ENCODE measurements at places on chromosomes 6 and 20.
A peak's percentile ranks its signal among the peaks of the same experiment; 100 is the strongest.

DNA sequence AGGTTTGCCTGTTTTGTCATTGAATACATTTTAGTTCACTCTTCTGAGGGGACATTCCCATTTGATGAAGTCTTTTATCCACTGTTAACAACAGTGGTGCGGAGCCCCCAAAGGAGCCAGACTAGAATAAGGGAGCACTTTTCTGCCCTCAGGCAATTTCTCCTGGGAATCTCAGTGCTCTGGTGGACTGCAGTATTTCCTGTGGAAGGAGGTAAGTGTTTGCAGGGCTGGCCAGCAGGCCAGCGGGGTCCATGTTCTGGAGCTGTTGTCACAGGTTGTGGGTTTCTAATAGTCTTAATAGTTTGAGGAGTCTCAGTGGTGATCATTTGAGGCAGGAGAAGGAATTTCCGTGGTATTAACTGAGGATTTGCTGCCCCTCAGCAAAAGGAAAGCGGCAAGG is 83.5 kb downstream of the ASXL1 start:
- no peak for DNase-seq

DNA sequence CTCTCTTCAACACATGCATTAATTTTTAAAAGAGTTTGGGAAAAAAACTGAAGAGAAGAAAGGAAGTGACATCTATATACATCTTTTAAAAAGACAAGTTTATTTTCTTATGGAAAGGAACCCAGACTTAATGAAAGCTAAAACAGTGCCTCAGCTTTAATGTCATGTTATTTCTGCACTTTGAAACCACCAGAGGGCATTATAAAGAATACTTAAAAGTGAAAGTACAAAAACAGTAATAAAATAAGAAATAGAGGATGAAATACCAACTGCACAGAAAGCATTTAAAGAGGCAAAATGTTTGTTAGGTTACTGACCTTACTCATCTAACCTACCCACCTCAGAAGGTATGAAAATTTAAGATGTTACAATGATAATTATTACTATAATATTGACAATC is 98.8 kb downstream of the HUS1B start:
- DNase-seq, result no peak

GRCh38 chr6:111410371-111410770 is 72.6 kb downstream of the REV3L start:
- no peak for DNase-seq

GRCh38 chr20:11832851-11833250 is 84.8 kb upstream of the BTBD3 start:
- DNase-seq, result no peak

DNA sequence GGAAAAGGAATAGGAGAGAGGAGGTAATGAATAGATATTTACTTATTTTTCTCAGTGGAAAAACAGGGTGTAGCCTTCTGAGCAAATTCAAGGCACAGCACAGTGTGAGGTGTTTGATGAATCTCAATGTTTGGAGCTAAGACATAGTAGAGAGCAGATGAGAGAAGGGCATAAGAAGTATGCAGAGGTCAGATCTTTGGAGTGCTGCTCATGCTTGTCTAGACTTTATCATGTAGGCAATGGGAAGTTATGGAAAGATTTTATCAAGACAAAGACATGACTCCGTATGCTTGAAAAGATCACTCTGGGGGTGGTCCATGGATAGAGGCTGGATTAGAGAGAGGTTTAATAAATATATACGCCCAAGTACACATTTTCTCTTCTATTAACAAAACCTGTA is 217.0 kb upstream of the CNR1 start:
- DNase-seq, result no peak

DNA sequence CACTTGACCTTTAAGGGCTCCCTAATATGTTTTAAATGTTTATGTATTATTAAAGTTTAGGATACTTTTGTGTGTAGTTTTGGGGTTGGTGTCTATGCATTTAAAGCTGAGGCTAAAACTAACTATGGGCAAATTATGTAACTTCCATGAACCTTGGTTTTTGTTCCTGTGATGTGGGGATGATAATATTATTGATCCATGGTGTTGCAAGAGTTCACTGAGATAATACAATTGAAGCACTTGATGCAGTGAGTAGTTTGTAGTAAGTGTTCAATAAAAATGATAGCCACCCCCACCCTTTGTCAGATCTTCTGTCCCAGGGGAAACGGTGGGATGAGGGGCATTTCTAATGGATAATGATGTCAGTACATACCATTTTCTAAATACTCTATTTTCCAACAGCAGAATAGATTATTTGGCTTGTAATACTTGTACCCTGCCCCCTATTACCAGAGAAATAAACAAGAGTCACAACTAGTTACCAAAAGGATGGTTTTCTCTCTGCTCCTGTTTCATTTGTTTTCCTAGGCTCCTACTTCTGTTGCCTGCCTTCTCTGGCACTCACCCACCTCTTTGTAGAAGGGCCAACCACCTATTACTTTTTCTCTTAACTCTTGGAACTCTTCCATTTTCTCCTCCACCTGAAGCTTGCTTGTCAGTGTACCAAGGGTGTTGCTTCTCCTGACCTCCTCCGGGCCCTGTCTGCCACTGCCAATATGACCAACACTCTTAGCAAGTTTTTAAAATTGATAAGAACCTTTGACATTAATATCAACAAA is 97.9 kb downstream of the RCAN2 start:
- DNase-seq, result no peak

GRCh38 chr6:79625746-79626145 is 5.4 kb upstream of the SH3BGRL2 start:
- DNase-seq, result no peak

DNA sequence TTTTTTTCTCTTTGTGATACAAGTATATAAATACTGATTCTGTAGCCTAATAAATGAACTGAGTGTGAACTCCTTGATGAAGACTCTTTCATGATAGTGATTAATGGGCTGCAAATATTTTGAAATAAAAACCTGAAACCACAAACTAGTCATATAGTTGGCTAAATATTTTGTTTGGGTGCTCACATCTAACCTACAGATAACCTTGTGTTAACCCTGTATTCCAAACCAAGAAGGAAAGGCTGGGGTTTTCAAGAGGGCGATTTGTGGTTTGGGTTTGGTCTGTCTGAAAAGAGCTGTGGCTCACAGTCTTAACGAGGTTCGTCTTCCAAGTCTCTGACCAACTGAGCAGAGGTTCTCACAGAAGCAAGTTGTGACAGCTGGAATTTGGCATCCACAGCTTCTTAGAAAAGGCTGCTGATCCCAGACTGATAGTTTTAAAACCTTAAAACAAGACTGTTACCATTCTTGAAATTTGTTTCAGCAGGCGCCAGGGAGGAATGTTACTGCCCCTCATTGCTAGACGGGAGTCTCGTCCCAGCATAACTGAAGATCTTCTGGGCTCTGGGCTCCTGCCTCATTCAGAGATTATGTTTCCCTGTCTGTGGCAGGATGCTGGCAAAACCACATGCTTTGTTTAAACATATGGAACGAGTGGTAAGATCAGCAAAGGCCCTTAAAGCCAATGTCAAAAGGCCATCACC is 736.4 kb upstream of the MARCKS start:
- DNase-seq, result no peak

- no peak for DNase-seq
These were observed 158.0 kb downstream of the PHF3 start for GRCh38 chr6:63793465-63794137.

GRCh38 chr6:1070085-1070521 is 241.8 kb upstream of the FOXQ1 start:
- DNase-seq, result no peak

GRCh38 chr6:134374491-134375219 is 56.7 kb upstream of the SGK1 start:
- DNase-seq, result no peak

DNA sequence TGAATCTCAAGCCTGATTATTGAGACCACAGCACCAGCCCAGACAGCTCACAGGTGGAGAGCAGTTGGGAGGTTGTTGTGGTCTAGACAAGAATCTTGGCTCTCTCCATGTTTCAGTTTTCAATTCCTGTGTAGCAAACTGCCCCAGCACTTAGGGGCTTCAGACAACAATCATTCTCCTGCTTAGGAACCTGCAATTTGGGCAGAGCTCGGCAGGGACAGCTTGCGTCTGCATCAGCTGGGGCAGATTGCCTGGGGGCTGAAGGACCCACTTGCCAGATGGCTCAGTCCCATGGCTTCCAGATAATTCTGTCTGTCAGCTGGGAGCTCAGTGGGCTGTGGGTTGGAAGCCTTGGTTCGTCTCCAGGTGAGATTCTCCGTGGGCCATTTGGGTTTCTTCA is 6.9 kb downstream of the TGM6 start:
- no peak for DNase-seq

DNA sequence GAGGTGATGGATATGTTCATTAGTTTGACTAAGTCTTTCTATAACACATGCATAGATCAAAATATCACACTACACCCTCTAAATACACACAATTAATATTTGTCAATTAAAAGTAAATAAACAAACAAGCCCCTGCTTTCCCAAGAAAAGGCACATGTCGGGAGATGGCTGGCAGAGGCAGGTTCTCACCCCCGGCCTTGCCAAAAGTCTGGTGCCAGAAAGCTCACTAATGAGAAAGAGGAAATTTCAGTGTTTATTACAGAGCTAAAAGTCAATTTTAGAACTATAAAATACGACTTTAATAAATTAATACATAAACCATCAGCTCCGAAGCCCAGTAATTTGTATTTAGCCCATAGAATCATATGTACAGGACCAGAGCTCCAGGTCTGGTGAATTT is 404.7 kb downstream of the PTPRT start:
- DNase-seq, result no peak

DNA sequence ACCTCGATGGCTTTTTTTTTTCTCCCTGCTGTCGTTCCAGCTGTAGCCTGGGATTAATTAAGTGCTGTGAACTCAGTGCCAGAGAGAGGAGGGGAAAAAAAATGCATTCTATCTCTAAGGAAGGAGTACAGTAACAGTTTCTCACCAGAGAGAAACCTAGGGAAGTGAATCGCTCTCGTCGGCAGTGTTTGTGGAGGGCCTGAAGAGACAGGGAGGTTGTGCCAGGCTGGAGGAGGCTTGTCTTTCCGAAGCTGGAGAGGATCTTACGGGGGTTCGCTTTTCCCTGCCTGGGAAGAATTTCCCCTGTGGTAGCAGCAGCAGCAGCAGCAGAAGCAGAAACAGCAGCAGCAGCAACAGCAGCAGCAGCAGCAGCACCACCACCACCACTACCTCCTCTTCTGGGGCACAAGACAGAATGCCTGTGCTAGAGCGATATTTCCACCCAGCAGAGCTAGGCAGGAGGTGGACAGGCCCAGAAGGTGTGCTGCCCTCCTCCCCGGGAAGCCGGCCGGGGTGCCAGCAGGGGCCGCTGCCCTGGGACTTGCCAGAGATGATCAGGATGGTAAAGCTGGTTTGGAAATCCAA is 186.5 kb downstream of the PDE7B start:
- no peak for DNase-seq

DNA sequence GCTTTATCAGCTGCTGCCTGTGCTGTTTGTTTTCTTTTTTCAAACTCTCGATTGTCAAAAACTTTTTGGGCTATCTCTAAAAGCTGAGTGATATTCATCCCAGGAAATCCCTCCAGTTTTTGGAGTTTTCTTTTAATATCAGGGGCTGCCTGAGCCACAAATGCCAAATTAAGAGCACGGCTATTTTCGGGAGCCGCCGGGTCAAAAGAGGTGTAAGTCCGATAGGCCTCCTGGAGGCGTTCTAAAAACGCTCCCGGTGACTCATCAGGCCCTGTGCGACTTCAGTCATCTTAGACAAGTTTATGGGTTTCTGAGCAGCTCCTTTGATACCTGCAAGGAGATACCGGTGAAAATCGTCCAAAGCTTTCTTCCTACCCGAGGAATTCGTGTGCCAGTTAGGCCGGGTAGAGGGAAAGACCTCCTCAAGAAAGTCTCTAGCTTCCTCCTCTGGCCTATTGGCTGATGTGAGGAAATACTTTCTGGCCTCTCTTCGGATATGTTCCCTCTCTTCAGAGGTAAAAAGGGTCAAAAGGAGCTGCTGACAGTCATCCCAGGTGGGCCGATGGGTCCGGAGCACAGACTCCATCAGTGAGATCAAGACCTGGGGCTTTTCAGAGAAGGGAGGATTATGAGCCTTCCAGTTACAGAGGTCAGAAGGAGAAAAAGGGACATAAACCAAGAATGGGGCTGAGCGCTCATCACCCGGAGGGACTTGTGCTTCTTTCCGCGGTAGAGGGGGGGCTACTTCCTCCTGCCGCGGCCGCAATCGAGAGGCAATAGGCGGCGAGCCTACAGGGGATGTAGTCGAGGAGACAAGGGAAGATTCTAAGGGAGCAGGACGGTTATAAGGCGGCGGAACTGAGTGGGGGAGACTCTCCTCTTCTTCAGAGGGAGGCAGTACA is 151.1 kb downstream of the TRIM27 start:
- no peak for DNase-seq

- DNase-seq, result no peak
These were observed 5.2 kb downstream of the NAPB start for GRCh38 chr20:23415959-23416583.

GRCh38 chr6:53290537-53291510 is 57.9 kb downstream of the ELOVL5 start:
- DNase-seq, result no peak

DNA sequence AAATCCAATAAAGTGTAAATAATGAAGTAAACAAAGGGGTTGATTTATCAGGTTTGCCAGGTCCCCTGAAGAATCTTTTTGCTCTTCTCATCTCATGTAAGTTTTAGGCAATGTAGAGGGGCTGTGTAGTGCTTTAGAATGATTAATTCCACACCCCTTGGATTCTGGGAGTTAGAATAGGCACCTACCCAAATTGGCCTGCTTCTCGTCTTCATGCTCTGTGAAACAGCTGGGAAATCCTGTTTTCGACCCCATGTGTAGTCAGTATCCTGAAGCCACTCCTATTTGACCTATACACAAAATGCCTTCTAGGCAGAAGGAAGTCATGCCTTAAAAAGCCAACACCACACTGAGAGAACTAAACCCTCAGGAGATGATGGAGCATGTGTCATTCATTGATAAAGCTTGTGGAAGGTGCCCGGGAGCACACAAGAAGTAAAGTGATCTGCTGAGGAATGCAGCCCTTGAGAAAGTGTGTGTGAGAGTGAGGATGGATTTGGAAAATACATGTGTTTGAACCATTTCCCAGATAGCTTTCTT is 170.9 kb downstream of the KLHL32 start:
- no peak for DNase-seq

GRCh38 chr6:16851758-16852157 is 90.5 kb upstream of the ATXN1 start:
- no peak for DNase-seq

GRCh38 chr6:24273096-24273870 is 84.6 kb downstream of the DCDC2 start:
- no peak for DNase-seq

GRCh38 chr20:44614525-44614924 is 32.1 kb downstream of the PKIG start:
- DNase-seq, result peak; percentile 38

- no peak for DNase-seq
These were observed 353.9 kb downstream of the HACE1 start for GRCh38 chr6:104505838-104506237.

- DNase-seq, result no peak
These were observed 182.5 kb downstream of the GMPR start for GRCh38 chr6:16420715-16421461.

DNA sequence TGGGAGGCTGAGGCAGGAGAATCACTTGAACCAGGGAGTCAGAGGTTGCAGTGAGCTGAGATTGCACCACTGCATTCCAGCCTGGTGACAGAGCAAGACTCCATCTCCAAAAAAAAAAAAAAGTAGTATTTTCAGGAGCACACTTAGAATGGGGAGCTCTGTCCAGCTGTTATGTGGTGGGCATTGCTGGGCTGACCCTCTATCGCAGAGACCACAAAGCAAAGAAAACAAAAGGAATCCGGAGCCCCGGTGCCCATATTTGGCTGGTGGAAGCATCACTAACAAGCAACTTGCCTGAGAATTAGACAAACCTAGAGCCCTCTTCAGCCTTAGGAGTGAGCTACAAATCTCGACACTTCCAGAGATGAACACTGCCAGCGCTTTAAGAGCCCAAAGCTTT is 137.3 kb upstream of the GPR6 start:
- DNase-seq, result no peak

GRCh38 chr6:160464744-160465143 is 116.6 kb downstream of the SLC22A3 start:
- DNase-seq, result no peak

Data from hypothalamus (tissue), 51 donors.